SJSA1 (cell line): ENCODE measurements at places on chromosomes 7 and 10. TPM values are rescaled to one million over a fixed set of nuclear protein-coding genes. Genes with fewer than 3 reads are reported as not detected.

DNA sequence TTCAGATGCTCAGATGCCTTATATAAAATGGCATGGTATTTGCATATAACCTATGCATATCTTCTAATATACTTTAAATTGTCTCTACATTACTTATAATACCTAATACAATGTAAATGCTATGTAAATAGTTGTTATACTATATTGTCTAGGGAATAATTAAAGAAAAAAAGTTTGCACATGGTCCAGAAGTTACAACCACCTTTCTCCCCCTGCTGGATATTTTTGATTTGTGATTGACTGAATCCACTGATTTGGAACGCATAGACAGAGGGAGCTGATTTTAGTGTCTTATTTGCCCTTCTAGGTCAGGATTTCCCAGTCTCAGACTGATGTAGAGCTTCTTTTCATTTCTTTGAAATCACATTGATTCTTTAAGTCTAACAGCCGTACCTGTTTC, 31.8 kb downstream of the MDFIC start:
- no peak for DNase-seq

DNA sequence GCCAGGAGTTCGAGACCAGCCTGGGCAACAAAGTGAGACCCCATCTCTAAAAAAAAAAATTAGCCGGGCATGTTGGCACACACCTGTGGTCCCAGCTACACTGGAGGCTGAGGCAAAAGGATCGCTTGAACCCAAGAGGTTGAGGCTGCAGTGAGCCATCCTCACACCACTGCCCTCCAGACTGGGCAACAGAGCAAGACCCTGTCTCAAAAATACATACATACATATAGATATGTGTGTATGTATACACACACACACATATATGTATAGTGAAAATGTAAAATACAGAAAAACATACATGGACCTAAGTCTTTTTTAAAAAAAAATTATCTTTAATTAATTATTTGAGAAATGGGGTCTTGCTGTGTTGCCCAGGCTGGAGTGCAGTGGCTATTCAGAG, 5.5 kb downstream of the SMO start:
- no peak for DNase-seq

DNA sequence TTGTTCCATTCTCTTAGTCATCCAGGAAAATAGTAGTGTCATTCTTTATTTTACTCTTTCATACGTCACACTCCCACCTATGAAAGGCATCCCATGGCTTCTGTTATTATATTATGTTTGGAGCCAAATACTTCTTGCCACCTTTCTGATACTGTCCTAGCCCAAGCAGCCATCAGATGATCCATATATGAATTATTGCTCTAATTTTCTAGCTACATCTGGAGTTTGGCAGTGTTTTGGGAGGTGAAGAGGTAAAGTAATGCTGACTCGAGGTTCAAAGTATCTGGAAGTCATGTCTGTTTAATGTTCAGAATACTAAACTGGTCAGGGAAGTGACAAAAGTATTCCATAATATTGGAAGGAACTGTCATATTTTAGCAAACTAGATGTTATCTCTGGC, 362.5 kb downstream of the GPR37 start:
- no peak for DNase-seq

DNA sequence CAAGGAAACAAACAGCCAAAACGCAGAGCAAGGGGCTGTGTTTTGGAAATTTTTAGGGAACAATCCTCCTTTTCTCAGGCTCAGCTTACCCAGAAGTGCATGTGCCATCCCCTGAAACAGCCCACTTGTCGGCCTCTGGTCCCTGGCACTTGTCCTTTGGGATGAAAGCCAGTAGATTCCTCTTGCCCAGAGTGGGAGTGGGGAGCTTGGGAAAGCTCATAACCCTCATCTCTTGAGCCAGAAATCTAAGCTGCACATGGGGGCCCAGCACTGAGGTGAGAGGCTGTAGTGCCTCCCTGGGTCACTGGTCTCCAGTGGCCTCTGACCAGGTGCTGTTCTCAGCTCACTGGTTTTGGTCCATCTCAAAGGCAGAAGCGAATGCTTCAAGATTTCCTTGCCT, 150.3 kb downstream of the RNF216 start:
- DNase-seq, result no peak

- DNase-seq, result no peak
Measured at GRCh38 chr10:37831495-37832333, 25.7 kb downstream of the ZNF248 start.

DNA sequence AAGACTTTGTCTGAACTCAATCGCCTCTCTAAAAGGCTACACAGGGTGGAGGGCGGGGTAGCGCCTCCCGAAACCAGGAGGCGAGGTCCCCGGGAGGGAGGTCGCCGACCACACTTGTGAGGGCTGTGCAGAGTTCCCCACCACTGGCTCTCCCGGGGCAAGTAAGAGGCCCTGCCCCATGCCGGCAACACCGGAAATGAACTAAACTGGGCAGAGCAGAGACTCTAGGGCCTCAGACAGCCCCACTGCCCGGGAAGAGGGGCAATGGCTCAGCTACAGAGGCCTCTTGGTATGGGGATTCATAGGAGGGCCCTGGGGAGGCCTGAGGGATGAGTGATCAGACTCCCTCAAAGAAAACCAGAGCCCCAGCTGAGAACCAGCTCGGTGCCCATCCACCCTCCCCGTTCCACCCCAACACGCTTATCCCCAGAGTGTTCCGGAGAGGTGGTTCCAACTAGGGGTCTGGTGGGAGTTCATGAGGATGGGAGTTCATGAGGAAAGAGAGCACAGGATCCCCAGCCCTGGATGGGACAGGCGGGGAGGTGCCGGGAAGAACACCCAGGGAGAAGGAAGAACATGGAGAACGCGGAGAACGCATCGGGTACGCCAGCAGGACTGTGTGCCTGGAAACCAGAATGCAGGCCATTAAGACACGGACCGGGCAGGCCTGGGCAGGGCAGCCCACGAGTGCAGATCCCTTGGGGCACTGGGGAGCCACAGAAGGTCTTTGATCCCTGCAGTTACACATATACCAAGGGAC, 89.4 kb upstream of the MYL10 start:
- no peak for DNase-seq

CALML5 gene
- total RNA-seq, result not detected in 2 replicates

PMS2 gene
- 13.1 and 14.8 TPM in 2 replicates for total RNA-seq

NUTM2E gene
- 0.05 TPM in 1 of 2 replicates, not detected in the other for total RNA-seq
